ENCODE measurements at places on chromosomes 2 and 18.

DNA sequence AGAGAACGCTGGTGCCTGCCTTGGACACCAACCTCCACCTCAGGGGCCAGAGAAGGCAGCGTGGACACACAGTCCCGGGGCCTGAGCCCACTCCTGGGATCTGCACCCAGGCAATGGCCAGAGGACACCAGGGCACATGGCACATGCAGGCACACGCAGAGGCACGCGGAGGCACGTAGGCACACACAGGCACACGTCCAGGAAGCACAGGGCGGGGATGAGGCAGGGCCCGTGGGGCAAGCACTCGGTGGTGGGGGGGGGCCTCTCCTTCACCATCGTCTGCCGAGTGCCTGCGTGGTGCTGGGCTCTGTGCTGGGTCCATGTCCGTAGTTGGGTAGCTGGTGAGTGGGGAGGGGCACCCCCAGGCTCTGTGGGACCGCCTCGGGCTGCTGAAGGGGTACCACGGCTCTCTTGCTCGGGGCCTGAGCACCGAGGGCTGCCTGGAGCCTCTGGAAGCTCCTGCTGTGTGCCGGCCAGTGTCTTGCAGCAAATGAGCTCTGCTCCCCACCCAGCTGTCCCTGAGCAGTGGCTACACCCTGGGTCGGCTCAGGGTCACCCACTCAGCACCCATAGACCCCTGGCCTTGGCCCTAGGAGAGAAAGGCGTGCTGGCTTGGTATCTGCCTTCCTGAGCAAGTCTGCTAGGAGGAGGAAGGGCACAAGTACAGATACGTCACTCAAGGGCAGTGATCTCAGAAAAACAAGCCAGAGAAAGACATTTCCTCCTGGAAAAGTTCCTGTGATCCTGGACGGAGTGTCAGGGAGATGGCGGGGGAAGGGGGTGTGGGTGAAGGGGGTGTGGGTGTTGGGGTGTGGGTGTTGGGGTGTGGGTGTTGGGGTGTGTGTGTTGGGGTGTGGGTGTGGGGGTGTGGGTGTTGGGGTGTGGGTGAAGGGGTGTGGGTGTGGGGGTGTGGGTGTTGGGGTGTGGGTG lies 26.4 kb downstream of the RTP5 start:
- DNase-seq: no peak

- no peak for DNase-seq
Measured at GRCh38 chr2:98126061-98126460, 39.1 kb downstream of the VWA3B start.

GRCh38 chr2:134175834-134176233 lies 78.0 kb upstream of the MGAT5 start:
- no peak for DNase-seq

- DNase-seq: no peak
Measured at GRCh38 chr2:157931542-157931941, 55.4 kb upstream of the ACVR1 start.
